ENCODE measurements at places on chromosomes 11 and 22.

- DNase-seq = peak; percentile 77
Measured at GRCh38 chr11:76680518-76681425, 10.2 kb upstream of the LRRC32 start.

- no peak for DNase-seq
Measured at GRCh38 chr11:115302946-115303703, 201.1 kb downstream of the CADM1 start.

- DNase-seq = no peak
Measured at GRCh38 chr22:39661842-39662685, 91.5 kb downstream of the CACNA1I start.

- DNase-seq = no peak
Measured at GRCh38 chr11:119103793-119104192, 2.1 kb upstream of the DPAGT1 start.

DNA sequence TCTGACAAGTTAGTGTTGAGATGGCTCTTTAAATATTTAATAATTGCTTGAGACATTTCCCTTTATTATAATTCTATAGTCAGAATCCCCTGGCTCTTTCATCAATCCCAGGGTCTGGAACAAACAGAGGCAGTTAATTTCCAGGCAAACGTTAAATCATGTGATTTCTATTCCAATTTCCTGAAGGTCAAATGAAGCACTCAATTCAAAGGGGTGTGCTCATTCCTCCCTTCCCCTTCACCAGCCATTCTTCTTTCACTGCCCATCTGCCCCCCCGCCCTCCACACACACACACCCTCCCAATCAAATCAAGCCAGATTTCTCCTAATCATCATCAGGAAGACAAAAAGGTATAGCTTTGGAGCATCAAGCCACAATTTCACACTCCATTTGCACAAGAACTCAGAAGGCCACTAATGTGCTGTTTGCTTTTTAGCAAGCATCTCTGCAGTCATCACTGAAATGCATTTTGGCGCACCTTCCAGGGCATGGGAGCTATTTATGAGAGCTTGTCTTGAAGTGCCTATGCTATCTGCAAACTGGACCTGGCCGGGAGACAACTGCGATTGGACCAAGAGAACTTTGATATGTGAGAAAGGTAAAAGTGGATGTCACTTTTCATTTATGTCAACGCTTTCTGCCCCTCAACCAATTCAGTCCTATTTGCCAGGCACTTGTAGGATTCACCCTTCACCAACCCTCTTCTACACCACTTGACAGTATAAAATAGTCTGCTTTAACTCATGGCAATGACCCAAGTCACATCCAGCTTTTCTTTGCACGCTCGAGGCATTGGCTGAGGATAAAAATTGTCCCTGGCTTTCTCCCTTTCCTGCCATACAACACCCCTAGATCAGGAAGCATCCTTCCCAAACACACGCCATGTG lies 315.1 kb upstream of the API5 start:
- no peak for DNase-seq

GRCh38 chr22:33110562-33111163 lies 52.5 kb upstream of the SYN3 start:
- no peak for DNase-seq

- no peak for DNase-seq
Measured at GRCh38 chr22:21594865-21595452, 27.4 kb downstream of the UBE2L3 start.

DNA sequence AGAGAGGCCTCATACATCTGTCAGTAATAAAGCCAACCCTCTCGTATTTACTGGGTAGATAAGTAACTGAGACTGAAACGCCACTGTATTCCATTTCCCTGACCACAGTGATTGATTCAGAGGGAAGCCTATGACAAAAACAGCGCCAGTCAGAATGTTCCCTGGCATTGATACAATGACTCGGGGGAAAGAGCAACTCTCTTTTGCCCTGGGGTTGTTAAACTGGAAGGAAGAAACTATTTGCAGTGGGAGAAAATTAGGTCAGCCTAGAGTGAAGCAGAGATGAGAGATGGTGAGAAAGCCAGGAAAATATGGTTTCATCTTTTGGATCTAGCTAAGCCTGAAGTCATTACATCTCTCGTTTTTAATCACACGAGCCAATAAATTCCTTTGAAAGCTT lies 48.6 kb upstream of the RBFOX2 start:
- no peak for DNase-seq

GRCh38 chr11:59097113-59097708 lies 9.8 kb upstream of the FAM111B start:
- DNase-seq = peak; percentile 71

DNA sequence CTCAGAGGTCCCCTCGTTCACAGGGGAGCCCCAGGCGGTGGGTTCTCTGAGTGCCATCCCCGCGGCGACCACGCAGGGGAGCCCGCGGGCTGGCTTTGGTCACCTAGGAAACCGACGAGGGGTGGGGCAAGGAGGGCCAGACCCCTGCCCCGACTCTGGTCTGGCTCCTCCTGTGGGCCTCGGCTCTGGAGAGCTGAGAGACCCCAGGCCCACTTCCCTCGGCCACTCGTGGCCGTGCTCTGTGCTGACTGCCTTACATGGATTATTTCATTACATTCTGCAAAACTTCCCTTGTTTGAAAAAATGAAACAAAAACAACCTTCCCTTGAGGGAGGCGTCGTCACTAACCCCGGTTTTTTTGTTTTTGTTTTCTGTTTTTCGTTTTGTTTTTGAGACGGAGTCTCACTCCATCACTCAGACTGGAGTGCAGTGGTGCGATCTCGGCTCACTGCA lies 15.1 kb upstream of the CYTH4 start:
- DNase-seq = peak; percentile 66

- DNase-seq = no peak
Measured at GRCh38 chr22:50610041-50610451, 9.5 kb downstream of the MAPK8IP2 start.

DNA sequence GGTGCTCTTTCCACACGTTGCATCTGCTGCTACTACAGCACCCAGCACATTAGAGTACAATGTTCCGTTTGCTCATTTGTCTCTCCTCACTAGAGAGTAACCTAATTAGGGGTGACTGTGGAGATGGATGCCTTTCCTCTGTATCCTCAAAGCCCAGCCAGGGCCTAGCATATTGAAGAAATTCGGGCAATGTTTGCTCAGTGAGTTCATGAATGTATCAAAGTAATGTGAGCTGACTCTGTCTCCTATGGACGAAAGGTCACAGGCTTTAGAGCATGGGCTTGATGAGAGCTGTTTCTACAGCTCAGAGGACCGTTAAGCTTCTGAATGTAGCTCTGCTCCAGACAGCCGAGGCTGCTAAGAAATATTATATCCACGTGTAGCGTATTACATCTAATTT lies 67.5 kb downstream of the C11orf58 start:
- no peak for DNase-seq

DNA sequence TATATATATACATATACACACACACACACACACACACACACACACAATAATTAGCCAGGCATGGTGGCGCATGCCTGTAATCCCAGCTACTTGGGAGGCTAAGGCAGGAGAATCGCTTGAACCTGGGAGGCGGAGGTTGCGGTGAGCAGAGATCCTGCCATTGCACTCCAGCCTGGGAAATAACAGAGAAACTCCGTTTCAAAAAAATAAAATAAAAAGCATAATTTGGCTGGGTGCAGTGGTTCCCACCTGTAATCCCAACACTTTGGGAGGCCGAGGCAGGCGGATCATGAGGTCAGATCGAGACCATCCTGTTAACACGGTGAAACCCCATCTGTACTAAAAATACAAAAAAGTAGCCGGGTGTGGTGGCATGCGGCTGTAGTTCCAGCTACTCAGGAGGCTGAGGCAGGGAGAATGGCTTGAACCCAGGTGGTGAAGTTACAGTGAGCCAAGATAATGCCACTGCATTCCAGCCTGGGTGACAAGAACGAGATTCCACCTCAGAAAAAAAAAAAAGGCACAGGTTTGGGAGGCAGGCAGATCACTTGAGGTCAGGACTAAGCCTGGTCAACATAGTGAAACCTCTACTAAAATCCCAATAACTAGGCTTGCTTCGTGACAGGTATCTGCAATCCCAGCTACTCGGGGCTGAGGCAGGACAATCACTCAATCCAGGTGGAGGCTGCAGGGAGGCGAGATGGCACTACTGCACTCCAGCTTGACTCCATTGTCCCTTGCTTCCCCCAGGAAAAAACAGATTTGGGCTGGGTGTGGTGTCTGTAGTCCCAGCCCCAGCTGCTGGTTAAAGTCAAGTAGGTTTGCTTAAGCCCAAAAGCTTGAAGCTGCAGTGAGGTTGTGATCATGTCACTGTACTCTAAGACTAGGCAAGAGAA lies 11.8 kb upstream of the WDR74 start:
- DNase-seq = no peak

GRCh38 chr11:11813288-11813962 lies 28.3 kb upstream of the USP47 start:
- DNase-seq = peak; percentile 96

DNA sequence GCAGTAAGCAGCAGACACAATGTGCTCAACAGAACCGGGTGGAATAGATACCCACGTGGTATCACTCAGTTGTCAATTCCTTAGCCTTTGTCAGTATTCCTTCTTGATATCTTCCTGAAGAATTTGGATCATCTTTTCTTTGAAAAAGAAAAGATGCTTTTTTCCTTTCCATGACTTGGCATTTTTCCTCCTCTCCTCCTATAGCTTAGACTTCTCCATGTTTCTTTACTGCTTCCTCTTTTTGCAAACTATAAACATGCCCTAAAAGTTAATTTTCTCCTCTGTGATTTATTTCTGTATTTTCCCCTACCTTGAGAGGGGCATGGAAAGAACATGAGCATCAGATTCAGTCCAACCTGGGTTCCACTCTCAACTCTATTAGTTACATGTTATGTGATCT lies 11.7 kb downstream of the CBLIF start:
- no peak for DNase-seq

DNA sequence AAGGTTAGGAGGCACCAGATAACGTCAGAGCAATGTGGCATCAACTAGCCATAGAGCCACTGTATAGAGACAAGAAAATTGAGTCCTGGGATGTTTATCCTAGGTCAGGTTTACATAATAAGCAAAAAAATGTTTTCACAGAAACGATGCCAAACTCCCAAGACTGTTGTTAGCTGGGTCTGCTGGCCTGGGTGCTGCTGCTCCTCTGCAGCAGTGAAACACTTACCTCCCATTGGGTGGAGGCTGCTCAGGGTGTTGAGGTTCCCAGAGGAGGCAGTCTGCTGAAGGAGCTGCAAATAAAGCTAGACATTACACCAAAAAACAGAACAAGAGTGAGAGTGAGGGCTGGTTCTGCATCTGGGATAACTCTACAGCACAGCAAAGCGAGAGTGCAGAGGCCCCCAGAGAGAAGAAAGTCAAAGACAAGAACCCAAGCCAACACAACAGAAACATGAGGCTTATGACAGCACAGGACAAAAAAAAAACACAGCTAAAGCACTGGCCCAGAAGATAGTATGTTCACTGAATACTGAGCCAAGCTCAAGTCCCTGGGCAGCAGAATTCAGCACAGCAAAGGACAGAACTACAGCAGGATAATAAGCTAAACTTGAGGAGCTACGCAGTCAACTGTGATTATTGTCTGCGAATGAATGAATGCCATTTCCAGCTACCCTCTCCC lies 29.9 kb upstream of the RAPSN start:
- DNase-seq = no peak

GRCh38 chr11:131668500-131669400 lies 298.3 kb downstream of the NTM start:
- DNase-seq = peak; percentile 54

- peak; percentile 78 for DNase-seq
Measured at GRCh38 chr11:65912845-65913244, 6.0 kb downstream of the C11orf68 start.

DNA sequence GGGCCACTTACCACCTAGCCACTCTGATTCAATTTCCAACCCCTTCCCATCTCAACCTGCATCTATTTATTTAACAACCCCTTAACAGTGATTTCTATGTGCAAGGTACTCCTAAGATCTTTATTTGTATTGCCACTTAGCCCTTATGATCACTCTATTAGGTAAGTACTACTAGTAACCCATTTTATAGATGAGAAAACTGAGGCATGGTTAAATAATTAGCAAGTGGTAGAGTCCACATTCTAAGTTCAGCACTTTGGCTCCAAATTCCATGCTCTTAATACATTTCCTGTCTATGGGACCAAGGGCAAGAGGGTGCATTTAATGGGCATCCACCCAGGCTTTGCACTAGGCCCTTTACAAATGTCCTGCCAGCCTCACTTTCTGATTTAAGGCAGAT lies 38.1 kb upstream of the CSNK2A3 start:
- no peak for DNase-seq

- DNase-seq = peak; percentile 66
Measured at GRCh38 chr11:44780940-44781631, 54.3 kb downstream of the TSPAN18 start.

DNA sequence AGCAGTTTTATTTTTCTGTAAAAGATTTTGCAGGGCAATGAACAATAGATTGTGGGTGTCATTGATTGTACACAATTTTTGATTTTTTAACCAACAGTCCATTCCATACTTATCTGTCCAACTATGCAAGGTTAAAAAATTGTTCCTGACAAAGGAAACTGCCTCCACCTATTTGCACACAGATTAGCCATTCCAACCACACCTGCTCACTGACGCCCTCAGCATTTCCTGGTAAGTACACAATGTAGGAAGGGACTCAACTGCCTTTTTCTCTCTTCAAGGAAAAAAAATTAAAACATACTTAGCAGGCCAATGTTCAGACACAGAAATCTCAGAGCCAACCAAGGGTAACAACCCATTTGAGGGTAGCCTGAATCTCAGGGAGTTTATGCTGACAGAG lies 4.3 kb upstream of the FUT4 start:
- no peak for DNase-seq

GRCh38 chr22:21047035-21047661 lies 1.4 kb downstream of the LRRC74B start:
- no peak for DNase-seq

GRCh38 chr11:130760515-130761125 lies 155.7 kb downstream of the SNX19 start:
- no peak for DNase-seq

- DNase-seq = no peak
Measured at GRCh38 chr22:22154040-22154439, 90.5 kb upstream of the VPREB1 start.

- no peak for DNase-seq
Measured at GRCh38 chr11:68064926-68065325, 26.1 kb downstream of the TCIRG1 start.

DNA sequence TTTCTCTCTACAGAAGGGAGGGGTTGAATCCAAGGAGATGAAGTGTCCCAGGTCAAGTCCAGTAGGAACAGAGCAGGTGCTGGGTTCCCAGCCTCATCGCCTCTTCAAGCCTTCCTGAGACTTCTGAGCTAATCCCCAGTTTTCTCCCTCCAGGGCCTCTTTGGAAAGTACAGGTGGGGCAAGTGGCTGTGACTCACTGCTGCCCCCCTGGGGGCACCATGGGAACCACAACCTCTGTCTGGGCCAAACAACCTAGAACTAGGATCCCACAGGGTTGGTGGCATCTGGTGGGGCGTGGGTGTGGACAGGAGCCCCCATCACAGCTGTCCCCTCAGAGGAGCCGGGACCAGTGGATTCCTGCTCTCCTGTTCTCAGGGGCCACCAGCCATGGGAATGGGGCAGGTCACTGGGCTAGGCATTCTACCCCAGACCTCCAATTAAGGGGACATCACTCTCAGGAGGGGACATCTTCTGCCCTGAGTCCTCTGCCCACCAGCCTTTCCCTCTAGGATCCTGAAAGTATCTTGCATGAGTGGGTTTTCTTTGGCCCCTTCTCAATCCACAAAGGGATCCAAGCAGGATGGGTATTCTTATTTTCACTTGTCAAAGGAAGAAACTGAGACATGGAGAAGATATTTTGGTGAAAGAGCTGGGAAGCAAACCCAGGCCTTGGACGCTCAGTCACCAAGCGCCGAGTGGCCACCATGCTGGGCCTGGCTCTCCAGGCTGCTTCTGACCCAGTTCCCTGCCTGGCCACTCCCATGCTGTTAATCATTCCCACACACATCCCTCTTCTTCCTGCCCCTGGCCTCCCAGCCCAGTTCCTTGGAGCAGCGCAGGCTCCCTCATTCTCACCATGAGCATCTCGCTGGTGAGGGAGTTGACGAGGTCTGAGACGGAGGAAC lies 23.8 kb downstream of the LRRC10B start:
- DNase-seq = peak; percentile 25

Measured in mesenchymal stem cell (in vitro differentiated cells and primary cell).